ENCODE measurements at places on chromosomes 4 and X.
A peak's percentile ranks its signal among the peaks of the same experiment; 100 is the strongest.

DNA sequence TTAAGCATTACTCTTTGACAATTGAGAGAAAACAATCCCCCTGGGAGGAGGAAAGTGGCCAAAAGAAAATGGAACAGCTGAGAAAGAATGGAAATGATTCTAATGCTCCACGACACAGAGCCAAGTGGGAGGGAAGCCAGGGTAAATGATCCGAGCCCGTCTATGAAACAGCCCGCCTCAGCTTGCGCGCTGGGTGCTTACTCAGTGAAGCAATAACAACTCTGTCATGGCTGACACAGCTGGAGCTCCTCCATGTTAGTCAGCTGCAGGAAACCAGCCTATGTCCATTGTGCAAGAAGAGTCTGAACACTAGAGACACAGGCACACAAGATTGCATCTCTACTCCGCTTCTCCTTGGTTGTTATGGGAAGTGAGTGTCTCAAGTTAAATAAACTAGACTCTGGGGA lies 19.3 kb downstream of the NOA1 start:
- peak; percentile 79 for DNase-seq

DNA sequence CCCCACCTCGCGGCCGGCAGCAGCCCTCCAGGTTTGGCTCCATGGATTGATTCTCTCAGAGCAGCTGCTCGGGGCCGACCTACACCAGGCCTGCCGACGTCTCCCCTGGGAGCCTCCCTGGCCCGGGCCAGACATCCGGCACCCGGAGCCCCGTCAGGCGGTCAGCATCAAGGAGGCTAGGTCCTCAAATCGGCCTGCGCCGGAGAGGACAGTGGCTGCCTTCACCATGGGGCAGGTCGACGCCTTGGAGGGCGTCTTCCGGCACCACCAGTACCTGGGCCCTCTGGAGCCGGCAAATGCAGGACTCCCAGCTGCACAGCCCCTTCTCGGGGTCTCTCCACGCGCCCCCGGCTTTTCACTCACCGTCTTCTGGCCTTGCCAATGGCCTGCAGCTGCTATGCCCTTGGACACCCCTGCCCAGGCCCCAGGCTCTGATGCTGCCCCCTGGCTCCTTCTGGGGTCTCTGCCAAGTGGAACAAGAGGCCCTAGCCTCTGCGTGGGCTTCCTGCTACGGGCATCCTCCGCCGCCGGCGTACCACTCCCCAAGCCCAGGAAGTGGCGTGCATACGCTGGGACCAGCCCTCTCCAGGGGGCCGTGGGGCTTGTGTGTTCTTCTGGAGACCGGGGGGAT lies 341.8 kb downstream of the MAGEB5 start:
- peak; percentile 85 for DNase-seq

DNA sequence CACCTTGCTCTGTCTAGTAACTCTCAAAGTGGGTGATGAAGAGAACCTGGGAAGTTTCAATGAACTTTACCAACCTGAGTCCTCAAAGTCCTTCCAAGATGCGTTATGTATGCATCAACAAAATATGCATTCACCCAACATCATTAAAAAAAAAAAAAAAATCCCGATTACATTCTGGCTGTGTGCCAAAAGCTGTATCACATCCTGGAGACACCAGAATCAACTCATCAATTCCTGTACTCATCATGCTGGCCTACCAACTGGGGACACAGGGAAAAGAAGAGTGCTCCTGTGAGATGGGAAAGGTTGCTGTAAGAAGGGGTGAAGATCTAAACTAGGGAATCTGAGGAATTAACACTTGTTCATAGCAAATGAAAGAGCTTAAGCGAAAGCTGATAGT lies 16.5 kb downstream of the UNC5C start:
- no peak for DNase-seq

DNA sequence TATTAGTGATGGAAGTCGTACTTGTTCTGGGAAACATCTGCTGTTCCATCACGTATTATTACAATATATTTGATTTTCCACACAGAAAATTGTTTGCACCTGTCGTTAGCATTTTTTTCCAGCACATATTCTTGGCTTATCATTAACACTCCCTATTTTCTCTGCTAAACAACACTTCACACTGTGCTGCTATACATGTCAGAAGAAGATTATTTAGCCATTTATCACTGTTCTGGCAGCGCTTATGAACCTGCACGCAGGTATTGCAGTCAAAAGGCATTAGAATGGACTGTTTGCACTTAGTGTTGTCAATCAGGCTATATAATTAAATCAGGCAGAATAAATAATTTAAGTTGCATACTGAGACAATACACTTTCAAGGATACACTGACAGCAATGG lies 218.6 kb downstream of the CHM start:
- DNase-seq, result no peak

DNA sequence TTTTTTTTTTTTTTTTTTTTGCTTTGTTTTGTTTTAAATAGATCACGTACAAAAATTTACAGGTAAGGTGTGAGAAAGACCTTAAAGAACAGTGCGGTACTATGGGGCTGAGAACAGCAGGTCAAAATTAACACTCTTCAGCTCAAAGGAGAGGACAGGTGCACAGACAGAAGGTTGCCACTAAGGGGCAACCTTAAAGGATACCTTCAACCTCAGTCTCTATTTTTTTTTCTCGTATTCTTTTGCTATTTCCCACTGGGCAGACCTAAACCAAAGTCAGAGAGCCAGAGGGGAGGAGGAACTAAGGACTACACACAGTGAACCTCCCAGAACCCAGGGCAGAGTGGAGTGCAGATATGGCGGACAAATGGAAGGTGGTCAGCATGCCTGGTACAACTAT lies 1984.3 kb upstream of the IGFBP7 start:
- DNase-seq, result no peak

DNA sequence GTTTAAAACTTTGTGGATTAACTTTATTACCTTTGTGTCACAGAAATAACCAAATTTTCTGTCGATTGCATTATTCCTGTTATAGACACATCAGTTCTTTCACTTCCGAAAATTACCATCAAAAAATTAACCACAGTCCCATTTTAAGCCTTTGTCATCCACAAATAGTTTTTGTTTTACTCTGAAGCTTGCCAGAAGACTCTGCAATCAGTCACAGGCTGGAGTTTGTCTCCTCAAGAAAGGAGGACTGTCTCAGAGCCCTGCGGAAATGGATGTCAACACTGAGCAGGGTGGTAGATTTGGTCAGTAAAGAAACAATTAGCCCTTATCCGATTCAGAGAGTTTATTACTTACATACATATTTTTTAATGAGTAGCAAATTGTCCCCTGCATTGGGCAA lies 20.1 kb upstream of the TCEAL4 start:
- DNase-seq, result no peak

All from HT1080 (cell line).